Stimulated activated CD8-positive, alpha-beta memory T cell treated with anti-CD3 and anti-CD28 coated beads, Interleukin-15, amount 100 ng/mL, for 24 hours (primary cell): ENCODE measurements at places on chromosomes 16 and 17.

GRCh38 chr17:20924306-20924705 is 118.5 kb downstream of the USP22 start:
- no peak for DNase-seq

DNA sequence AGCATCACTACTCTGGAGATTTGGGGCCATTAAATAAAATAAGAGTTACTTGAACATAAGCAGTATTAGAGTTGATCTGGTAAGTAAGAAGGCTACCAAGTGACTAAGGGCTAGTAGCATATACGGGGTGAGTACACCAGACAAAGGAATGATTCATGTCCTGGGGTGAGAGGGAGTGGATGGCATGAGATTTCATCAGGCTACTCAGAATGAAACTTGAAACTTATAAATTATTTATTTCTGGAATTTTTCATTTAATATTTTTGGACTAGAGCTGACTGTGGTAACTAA is 2.3 kb downstream of the SLFN5 start:
- DNase-seq: no peak

DNA sequence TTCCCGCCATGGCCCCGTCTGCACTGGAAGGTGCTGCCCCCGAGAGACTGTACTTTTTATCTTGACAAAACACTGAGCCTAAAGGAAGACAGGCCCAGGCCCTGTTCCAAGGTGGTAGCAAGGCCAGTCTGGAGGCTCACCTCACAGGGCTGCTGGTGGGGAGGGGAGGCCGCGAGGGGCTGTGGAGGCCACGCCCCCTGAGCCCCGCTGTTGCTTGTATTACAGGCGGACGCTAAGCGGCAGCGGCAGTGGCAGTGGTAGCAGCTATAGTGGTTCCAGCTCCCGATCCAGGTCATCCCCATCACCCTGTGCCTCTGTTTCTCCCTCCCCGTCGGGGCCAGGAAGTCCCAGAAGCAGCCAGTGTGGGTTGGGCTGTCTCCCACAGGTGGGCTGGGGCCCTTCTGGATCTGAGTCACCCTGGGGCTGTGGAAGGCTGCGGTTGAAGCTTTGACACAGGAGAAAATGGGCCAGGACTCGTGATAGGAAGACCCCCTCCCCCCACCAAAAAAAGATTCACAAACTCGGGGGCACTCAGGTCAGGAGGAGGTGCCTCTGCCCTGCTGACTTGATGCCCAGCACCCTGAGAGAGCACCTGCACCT is 13.3 kb upstream of the IL17C start:
- no peak for DNase-seq

GRCh38 chr16:18979936-18980335 is 3.8 kb upstream of the TMC7 start:
- no peak for DNase-seq

GRCh38 chr17:51510940-51511339 is 250.6 kb downstream of the UTP18 start:
- DNase-seq: no peak

DNA sequence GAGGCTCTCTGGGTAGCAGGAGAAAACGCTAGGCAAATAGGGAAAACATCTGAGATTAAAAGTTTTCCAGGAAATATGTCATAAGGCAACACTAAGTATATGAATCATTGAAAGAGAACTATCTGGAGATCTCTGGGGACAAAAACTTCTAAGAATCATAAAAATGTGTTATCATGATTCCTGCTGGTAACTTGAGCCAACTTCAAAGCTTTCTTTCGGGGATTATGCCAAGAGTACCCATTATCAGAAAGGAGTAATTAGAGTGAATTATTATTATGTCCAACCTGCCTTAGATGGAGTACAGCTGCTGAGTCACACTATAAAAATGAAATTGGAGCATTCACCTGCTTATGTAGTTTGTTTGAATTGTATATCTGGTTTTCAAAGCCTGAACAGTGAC is 488.5 kb upstream of the SOX9 start:
- DNase-seq: no peak

- no peak for DNase-seq
Measured at GRCh38 chr17:57284984-57285646, 28.8 kb downstream of the MSI2 start.

- no peak for DNase-seq
Measured at GRCh38 chr17:51097708-51098446, 22.8 kb downstream of the SPAG9 start.

DNA sequence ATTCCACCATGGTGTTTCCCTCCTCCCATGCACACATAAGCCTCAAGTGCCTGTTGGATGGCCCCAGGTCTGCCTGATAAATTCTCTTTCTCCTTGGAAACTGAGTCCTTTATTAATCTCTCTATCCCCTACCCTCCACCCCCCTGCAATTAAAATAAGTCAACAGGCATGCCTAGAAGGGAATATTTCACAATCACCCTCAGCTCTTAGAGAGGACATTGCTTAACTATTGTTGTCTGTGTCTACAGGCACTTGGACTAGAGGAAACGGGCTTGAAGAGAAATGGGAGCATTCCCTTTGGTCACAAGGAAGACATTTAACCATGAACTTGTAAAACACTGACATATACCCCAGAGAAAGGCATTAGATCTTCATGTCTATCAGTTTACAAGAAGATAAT is 39.5 kb downstream of the RCVRN start:
- DNase-seq: no peak

GRCh38 chr17:2549392-2550211 is 37.9 kb upstream of the METTL16 start:
- no peak for DNase-seq

DNA sequence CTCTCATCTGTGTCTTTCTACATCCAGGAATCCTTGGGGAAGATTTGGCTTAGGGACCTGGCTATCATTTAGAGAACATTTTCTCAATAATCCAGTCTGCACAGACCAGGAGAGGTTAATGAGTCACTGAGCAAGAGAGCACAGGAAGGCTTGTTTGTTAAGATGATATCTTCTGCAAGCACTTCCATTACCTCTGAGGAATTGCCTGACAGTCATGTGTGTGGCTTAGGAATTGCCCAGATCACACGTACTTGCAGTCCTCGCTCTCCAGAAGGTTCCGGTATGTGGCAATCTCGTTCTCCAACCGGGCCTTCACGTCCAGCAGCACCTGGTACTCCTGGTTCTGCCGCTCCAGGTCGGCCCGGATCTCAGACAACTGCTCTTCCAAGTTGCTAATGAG is 3.3 kb downstream of the KRT37 start:
- DNase-seq: no peak

DNA sequence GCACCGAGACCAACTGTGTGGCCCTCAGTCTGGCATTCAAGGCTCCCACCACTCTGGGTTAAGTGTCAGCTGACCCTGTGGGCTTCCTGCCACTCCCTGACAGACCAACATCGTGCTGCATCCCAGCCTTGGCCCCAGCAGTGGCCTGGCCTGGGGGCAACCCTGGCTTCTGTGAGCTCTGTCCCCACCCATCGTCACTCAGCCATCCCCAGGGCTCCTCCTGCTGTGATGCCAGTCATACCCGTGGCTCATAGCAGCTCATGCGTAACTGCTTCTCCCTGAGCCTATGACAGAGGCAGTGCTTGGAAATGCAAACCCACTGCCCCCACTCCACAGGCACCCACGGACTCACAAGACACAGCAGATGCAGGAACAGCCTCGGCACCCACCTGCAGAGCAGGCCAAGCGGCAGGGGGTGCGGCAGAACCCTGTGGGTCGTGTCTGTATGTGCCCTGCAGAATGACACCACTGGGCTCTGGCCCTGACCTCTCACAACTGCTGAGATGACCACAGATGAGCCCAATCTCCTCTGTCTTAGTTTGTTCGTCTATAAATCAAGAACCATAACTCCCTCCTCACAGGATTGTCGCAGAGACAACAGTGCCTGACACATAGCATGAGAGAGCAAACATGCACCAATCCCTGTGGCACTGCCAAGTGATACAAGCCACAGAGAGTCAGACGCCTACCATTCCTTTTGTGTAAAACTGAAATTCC is 26.6 kb downstream of the PIEZO1 start:
- DNase-seq: no peak

- peak; percentile 70 for DNase-seq
Measured at GRCh38 chr17:14302431-14303099, 1.7 kb downstream of the HS3ST3B1 start.

- DNase-seq: no peak
Measured at GRCh38 chr16:84348386-84348888, 19.9 kb upstream of the ATP2C2 start.

- no peak for DNase-seq
Measured at GRCh38 chr16:65202461-65202860, 80.6 kb upstream of the CDH11 start.

DNA sequence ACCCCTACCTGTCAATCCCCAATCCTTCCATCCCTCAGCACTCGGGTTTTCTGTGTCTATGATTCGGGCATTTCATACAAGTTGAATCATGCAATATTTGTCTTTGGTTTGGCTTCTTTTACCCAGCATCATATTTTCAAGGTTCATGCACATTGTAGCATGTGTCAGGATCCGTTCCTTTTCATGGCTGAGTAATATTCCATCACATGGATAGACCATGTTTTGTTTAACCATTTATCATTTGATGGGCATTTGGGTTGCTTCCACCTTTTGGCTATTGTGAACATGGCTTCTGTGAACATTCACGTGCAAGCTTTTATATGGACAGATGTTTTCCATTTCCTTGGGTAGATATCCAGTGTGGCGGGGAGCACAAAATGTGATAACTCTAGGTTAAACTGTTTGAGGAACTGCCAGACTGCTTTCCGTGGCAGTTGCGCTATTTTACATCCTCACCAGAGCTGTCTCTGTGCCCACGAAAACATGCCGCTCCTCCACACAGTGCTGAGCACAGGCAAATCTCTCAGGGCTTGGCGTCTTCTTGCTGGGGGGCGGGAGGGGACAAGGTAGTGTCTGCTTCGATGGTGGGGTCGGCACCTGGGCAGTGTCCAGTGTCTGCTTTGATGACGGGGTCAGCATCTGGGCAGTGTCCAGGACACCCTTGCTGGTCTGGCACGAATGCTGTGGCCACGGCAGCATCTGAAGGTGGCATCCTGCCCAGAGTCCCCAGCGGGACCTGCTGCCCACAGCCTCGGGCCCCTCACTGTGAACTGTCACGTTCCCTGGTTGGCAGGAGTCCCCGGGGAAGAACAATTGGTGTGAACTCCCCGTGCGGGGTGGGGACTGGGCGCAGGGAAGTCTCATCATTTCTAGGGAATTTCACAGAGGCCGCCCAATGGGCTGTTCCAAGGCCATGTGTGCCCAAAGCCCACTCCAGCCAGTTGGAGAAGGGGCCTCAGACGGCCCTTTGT is 32.4 kb upstream of the JPH3 start:
- DNase-seq: no peak

- no peak for DNase-seq
Measured at GRCh38 chr16:66486773-66487579, 59.9 kb downstream of the BEAN1 start.

GRCh38 chr17:2089021-2089422 is 34.1 kb downstream of the HIC1 start:
- no peak for DNase-seq

DNA sequence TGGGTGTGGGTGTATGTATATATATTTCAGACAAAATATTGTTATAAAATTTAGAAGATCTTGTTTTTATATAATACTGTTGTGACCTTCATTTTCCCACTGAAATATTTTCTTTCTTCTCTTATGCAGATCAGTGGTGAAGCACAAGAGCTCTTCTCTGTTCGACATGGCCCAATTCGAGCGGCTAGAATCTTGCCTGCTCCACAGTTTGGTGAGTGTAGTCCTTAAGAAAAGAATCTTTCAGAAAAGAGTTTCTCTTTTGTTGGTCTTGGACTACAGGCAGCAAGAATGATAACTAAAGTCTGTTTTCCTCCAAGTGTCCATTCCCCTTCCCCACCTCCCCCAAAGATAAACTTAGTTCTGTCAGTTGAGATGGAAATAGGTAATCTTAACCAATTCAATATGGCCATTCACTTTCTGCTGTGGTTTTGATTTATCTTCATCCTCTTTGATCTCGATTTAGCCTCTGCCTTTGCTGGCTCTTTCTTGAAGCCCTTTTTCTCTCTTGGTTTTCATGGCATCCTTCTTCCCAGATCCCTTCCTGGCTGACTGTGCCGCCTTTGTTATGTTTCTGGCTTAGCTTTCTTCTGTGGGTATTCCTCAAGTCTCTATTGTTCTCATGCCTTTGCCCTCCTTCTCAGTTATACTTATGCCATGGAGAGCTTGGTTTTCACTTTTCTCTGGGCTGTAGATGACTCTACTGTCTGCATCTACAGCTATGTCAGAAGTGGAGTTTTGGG is 69.6 kb downstream of the BCAS3 start:
- DNase-seq: no peak

DNA sequence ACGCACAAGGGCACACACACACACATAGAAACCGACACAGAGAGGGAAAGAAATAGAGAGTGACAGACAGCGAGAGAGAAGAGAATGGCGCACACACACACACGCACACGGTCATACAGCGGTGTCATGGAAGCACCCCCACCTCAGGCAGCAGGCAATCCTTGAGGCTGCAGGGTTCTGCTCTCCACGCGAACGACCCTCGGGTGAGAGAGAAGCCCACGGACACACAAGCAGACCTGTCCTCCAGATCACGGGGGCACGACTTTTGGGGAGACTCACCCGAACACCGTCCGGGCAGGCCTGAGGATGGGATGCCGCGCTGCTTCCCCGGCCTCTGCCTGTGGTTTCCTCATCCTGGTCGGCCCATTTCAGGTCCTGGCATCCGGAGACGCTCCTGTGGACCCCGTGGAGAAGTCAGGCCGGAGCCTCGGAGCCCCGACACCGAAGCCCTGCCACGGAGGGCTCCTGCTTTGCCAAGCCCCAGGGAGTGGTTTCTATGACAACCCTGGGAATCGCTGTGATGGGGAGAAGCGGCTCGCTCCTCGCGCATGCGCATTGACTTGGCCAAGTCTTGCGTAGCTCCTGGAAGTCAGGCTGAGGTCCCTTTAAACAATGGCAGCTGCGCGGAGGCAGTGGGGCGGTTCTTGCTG is 118.2 kb upstream of the KCNJ18 start:
- no peak for DNase-seq

DNA sequence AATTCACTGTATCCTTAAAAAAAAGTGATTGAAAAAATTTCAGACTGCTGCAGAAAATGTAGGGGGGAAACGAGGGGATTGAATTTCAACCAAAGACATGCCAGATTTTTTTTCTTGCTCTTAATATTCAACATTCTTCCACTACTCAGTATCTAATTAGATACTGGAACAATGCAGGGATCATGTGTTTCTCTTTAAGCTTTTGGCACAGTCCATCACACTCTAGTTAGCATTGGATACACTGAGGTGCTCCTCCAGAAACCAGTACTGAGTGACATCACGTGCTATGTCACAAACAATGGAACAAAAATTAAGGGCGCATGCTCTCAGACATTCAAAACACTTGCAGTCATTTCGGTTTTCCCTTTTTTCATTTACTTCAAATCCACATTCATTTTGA is 298.6 kb upstream of the PSMD7 start:
- DNase-seq: no peak

GRCh38 chr17:17027442-17028058 is 14.7 kb upstream of the MPRIP start:
- DNase-seq: no peak

DNA sequence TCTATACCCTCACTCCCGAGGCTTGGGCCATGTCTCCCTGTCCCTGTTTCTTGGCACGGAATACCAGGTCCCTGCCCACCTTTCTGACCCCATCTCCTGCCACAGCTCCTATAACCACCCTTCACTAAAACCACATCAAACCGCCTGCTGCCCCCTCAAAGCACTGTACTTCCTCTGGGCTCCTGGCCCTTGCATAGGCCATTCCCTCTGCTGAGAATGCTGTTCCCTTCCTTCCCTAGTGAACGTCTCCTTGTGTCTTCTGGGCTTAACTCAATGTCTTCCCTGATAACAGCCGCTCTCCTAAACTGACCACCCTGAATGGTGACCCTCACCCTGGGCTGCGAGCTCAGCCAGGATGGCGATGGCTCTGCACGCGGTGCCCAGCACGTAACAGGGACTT is 10.7 kb downstream of the AANAT start:
- DNase-seq: no peak

GRCh38 chr17:56292010-56292409 is 138.7 kb downstream of the ANKFN1 start:
- DNase-seq: no peak
